ENCODE measurements at places on chromosomes 4 and X. TPM values are rescaled to one million over a fixed set of nuclear protein-coding genes. Genes with fewer than 3 reads are reported as not detected.

The GCNA gene
- 1.4 TPM for polyA plus RNA-seq

The LIN54 gene
- polyA plus RNA-seq: 6.8 TPM

The HHIP gene
- 1.0 TPM for polyA plus RNA-seq

The COL4A5 gene
- 17.5 TPM for polyA plus RNA-seq

The CDKL5 gene
- 5.4 TPM for polyA plus RNA-seq

The TMPRSS11B gene
- polyA plus RNA-seq: not detected

The QRFPR gene
- not detected for polyA plus RNA-seq

The PPEF2 gene
- not detected for polyA plus RNA-seq

The PCDH19 gene
- polyA plus RNA-seq: 0.01 TPM

The PPBP gene
- not detected for polyA plus RNA-seq

The SFRP2 gene
- polyA plus RNA-seq: not detected

The ZNF157 gene
- polyA plus RNA-seq: 0.08 TPM

The FRG2 gene
- not detected for polyA plus RNA-seq

The HAND2 gene
- polyA plus RNA-seq: 0.34 TPM

The HMX1 gene
- polyA plus RNA-seq: not detected

The TEX13D gene
- not detected for polyA plus RNA-seq

The UGT2B11 gene
- 0.09 TPM for polyA plus RNA-seq

The TMEM156 gene
- polyA plus RNA-seq: 10.4 TPM

The GASK1B gene
- 2.7 TPM for polyA plus RNA-seq

The GLRA2 gene
- polyA plus RNA-seq: not detected

The MAGEA4 gene
- polyA plus RNA-seq: not detected

The TEX13C gene
- polyA plus RNA-seq: not detected

The FTSJ1 gene
- polyA plus RNA-seq: 71.3 TPM

The HSFX3 gene
- polyA plus RNA-seq: not detected

The DGAT2L6 gene
- polyA plus RNA-seq: not detected

The DOK7 gene
- 0.21 TPM for polyA plus RNA-seq

The DUX4 gene
- not detected for polyA plus RNA-seq

The NMU gene
- polyA plus RNA-seq: 0.13 TPM

The SYTL4 gene
- polyA plus RNA-seq: 3.6 TPM

The WFS1 gene
- 14.3 TPM for polyA plus RNA-seq

The DDX53 gene
- polyA plus RNA-seq: not detected

The CXCL8 gene
- 4.4 TPM for polyA plus RNA-seq

The PNMA6E gene
- polyA plus RNA-seq: not detected

The PPARGC1A gene
- 0.07 TPM for polyA plus RNA-seq

The SCML1 gene
- 5.1 TPM for polyA plus RNA-seq

The BST1 gene
- 16.0 TPM for polyA plus RNA-seq

The GABRG1 gene
- not detected for polyA plus RNA-seq

The RIBC1 gene
- polyA plus RNA-seq: 1.5 TPM

The APBB2 gene
- polyA plus RNA-seq: 9.9 TPM

The FGD1 gene
- 5.6 TPM for polyA plus RNA-seq

The CETN2 gene
- polyA plus RNA-seq: 77.8 TPM

The MAOA gene
- polyA plus RNA-seq: 0.34 TPM

The FAM9C gene
- not detected for polyA plus RNA-seq

The DCAF4L1 gene
- polyA plus RNA-seq: 0.20 TPM

The GAGE12F gene
- polyA plus RNA-seq: not detected
